Midbrain (tissue), 1 donor: ENCODE measurements at places on chromosomes 3 and 15.

GRCh38 chr15:94584833-94585244 lies 353.5 kb downstream of the MCTP2 start:
- no peak for DNase-seq

- no peak for DNase-seq
Observed at GRCh38 chr3:151085889-151086483, 522 bp downstream of the MED12L start.

DNA sequence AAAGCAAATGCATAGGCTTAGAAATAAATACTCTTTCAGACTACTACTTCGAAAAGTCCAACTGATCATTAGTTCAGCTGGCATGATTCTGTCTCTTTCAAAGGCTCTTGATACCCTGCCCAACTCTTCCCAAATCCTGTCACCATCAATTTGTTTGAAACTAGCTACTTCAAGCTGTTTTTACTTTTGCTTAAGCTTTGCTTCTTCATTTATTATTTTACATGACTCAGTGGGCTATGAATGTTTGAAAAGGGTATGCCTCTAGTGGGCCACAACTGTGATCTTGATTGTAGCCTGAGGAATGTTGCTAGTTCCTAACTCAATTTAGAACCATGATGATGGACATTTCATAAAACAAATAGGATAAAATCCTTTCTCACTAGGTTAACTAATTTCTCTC lies 340.8 kb downstream of the NAALADL2 start:
- DNase-seq, result no peak

DNA sequence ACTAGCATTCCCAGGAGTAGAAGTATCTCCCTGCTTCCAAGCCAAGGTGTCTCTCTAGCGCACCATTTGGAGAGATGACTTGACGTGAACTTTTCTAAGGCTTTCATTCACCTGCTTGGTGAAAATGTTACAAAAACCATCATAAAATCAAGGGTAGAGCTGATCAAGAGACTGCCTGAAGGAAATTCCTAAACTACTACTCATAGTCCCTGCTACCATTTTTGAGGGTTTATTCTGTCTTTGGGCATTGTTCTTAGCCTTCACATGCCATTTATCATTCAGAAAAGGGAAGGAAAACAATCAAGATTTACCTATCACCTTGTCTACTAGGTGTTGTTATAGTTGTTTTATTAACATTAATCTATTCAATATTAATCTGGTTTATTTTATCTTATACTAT lies 525.8 kb downstream of the NTRK3 start:
- no peak for DNase-seq

DNA sequence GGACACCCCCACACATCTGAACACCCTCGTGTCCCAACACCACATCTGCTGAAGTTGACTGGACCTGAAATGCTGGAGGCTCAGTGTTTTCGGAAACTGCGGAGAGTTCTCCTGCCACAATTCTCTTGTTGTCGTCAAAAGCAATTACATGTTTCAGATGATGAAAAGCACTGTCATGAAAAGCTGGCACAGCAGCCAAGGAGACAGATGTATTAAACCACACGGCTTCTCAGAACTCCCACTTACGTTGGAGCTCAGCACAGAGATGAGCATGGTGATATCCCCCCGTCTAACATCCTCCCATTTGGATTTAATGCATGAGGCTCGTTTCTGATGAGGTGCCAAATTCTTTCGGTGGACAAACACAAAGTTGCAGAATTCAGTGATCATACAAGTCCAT lies 180.1 kb downstream of the RORA start:
- DNase-seq, result no peak

DNA sequence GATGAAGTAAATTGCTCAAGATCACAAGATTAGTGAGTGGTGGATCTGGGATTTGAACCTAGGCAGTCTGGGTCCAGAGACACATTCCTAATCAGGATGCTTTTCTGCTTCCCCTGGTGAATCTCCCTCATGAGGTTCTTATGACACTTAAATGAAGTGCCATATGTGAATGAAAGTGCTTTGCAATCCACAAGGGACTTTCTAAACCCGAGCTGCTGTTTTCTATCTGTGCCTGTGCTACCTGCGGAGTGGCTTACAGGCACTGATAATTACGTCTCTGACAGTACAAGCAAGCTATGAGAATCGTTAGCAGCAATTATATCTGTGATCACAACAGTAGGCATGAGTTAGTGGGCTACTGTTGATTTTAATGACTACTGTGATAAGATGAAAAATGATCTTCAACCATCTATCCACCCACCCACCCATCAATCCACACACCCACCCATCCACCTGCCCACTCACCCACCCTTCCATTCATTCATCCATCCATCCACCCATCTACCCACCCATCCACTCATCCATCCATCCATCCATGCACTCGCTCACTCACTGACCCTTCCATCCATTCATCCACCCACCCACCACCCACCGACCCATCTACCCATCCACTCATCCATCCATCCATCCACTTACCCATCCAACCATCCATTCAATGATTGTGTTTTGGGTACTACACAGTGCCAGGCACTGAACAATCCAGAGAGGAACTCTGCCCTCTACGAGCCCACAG lies 51.8 kb downstream of the ATP2B2 start:
- DNase-seq, result no peak

DNA sequence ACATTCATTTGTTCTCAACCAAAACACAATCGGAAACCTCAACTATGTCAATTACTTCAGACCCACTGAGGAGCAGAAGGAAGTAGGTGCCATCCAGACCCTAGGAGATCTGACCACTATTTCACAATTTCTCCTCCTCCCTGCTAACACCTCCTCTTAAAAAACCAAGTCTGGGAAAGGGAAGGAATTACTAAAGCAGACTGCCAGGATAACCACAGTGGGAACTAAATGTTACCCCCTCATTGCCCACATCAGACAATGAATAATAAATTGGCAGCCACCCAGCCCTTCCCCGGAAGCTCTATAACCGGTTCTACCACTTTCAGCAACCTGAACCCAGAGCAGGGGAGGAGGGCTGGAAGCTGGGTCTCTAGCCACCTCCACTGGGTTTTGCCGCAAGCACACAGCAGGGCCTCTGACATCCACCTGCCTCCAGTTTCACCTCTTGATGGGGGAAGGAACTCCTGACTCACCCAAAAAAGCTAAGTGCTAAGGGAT lies 17.6 kb downstream of the C15orf62 start:
- DNase-seq, result no peak

DNA sequence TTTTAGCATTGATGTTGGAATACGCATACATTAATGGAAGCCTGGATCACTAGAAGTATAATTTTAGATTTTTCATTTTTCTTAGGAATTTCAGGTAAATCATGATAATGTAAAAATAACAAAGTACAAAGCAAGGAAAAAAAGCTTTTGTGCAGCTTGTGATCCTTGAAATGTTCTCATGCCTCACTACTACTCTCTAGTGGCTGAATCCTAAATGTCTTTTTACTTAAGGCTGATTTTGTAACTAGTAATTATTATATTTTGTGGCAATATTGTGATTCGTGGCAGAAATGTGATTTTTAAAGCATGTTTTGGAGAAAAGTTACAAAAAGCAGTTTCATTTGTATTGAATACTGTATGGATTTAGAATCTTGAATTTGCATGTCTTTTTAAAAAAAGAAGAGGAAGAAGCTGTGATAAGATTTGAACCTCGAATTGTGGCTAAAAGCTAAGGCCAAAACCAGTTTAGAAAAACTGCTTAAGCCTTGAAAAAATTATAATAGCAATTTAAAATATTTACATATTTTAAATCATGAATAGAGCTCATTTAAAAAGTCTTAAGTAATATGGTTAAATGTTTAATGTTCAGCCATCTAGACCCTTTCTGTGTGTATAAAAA lies 39.0 kb downstream of the U2SURP start:
- no peak for DNase-seq

DNA sequence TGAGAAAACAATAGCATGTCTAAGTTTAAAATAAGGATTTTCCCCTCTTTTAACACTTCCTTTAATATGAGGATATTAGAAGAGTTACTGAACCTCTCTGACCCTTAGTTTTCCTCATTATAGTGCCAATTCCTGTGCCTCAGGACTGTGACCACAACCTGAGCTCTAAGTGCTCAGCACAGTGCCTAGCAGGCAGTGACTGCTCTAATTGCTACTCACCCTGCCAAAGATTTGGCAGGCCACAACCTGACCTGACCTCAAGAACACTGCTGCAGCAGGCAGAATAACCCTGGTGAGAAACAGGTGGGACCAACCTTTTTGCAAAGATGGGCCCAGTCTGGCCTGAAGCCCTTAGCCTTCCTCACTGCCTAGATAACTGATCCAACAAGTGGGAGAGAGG lies 35.7 kb downstream of the NBEAL2 start:
- no peak for DNase-seq

- no peak for DNase-seq
Observed at GRCh38 chr3:39473452-39474125, 6.1 kb downstream of the MOBP start.

DNA sequence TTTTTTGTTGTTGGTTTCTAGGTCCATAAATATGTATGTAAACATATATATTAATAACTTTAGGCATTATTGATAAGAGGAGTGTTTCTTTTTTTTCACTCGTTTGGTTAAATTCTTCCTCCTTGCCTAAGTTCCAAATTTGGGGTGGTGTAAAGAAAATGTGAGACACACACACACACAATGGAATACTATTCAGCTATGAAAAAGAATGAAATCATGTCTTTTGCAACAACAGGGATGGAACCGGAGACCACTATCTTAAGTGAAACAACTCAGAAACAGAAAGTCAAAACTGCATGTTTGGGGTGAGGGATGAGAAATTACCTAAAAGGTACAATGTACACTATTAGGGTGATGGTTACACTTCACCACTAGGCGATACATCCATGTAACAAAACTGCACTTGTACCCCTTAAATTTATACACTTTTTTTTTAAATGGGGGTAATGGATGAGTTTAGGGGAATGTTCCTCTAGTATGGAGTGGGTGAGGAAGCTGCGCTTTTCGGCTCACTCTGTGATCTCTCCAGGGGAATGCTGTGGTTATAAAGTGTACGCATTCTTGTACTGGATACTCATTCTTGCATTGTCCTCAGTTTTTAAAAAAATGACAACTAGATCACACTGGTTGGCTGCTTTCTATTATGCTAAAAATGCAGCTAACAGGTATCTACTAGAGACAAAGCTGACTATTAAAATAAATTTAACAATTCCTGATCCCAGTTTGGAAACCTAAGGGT lies 50.8 kb upstream of the PPARG start:
- no peak for DNase-seq

DNA sequence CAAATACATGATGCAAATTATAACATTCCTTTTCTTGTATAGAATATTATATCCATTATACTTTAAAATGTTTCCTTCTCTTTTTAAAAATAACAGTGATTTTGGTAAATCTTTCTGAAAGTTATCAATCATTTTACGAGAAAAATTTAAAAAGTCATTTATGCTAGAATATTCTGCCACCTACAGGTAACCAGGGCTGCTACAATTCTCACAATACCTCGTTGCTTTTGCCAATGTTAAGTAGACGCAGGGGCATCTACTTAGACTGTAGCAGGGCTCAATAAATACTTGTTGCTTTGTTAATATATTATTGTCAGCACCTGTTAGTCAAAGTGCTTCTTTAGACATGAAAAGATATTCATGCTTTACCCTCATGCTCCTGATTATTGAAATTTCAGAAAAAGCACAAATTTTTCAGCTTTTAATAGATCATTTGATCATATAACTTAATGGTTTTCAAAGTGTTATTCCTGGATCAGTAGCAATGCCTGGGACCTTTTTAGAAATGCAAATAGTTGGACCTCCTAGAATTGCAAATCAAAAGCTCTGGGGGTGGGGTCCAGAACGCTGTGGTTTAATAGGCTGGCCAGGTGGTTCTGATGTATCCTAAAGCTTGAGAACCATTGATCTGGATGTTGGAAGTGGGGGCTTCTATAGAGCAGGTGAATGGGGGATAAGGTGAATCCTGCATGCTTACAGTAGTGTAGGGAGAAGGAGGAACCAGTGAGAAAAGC lies 223.6 kb upstream of the PDZRN3 start:
- no peak for DNase-seq

- no peak for DNase-seq
Observed at GRCh38 chr15:33730815-33731214, 237.5 kb upstream of the CHRM5 start.

DNA sequence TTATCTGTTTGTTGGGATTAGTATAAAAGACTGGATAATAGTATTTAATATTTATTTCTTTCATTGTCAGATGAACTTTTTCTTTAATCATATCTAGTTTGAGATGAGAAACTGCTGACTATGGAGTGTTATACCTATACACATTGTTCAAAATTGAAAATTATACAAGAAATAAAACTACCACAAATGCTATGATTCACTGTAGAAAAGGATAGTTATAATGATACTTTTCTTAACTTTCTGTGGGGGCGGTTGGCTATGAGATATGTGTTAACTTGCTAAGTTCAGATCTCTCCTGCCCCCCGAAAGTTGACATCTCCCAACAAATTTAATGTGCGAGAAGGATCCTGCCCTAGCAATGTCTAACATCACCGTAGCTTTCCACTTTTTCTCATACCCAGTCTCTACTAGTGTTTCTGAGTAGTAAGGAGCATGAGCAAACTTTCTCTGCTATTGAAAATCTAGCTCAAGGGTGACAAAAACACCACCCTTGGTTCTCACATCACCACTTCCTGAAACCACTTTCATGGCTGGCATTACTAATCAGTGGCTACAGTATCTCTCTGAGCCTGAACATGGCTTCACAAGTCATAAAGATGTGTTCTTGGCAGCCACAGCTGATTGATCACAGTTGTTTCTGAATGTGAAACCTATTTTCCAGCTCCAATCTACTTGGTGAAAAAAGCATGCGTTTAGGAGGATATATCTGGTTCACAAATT lies 15.8 kb upstream of the SAMMSON start:
- no peak for DNase-seq

GRCh38 chr3:131218196-131218595 lies 163.4 kb upstream of the NUDT16 start:
- DNase-seq, result no peak

- DNase-seq, result no peak
Observed at GRCh38 chr15:43749690-43750345, 3.6 kb downstream of the PDIA3 start.

DNA sequence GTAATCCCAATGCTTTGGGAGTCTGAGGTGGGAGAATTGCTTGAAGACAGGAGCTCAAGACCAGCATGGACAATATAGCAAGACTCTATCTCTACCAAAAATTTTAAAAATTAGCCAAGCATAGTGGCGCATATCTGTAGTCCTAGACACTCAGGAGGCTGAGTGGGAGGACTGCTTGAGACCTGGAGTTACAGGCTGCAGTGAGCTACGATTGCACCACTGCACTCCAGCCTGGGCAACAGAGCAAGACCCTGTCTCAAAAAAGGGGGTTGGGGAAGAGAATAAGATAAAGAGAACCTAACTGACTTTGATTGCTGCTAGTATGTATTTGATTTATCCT lies 755 bp downstream of the CD200R1 start:
- no peak for DNase-seq

GRCh38 chr15:57082054-57082728 lies 163.7 kb downstream of the TCF12 start:
- DNase-seq, result no peak

DNA sequence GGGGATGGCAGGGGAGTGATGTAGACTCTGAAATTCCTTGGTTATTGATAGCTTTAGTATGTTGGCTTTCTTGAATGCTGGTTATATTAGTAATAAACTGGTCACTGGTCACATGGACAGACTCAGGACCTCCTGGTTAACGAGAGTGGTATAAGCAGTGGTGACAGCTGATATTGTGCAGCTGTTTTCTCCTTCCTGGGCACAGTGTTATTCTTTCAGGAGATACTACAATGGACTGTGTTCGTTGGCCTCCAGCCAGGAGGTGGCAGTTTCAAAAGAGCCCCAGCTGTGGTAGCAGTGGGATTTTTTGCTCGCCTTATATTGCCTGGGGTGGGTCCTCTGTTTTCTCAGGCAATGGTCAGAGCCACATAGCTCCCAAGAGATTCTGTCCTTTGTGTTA lies 181.6 kb upstream of the RBMS3 start:
- no peak for DNase-seq

- no peak for DNase-seq
Observed at GRCh38 chr3:157920822-157921700, 185.2 kb downstream of the SHOX2 start.
